ENCODE measurements at places on chromosomes 11 and 22.

GRCh38 chr11:76025068-76025467, 181.2 kb downstream of the WNT11 start:
- DNase-seq, result no peak

GRCh38 chr22:24407278-24407665, 20.1 kb upstream of the ADORA2A start:
- DNase-seq, result no peak

DNA sequence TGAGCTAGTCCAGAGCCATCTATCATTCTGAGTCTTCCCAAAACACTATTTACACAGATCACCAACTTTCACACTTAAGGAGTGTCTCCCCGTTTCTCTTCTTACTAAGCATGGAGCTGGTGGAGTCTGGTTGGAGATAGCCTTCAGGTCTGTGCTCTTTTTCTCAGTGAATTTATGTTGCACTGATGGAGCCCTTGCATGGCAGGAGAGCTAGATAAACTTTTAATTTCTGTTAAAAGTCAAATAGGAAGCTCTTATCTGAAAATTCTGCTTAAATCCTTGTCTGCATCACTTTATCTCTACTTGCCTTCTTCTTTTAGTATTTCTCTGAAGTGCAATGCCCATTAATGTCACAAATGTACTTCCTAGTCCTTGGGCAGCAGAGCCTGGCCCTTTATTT, 63.4 kb downstream of the ST3GAL4 start:
- DNase-seq, result no peak

DNA sequence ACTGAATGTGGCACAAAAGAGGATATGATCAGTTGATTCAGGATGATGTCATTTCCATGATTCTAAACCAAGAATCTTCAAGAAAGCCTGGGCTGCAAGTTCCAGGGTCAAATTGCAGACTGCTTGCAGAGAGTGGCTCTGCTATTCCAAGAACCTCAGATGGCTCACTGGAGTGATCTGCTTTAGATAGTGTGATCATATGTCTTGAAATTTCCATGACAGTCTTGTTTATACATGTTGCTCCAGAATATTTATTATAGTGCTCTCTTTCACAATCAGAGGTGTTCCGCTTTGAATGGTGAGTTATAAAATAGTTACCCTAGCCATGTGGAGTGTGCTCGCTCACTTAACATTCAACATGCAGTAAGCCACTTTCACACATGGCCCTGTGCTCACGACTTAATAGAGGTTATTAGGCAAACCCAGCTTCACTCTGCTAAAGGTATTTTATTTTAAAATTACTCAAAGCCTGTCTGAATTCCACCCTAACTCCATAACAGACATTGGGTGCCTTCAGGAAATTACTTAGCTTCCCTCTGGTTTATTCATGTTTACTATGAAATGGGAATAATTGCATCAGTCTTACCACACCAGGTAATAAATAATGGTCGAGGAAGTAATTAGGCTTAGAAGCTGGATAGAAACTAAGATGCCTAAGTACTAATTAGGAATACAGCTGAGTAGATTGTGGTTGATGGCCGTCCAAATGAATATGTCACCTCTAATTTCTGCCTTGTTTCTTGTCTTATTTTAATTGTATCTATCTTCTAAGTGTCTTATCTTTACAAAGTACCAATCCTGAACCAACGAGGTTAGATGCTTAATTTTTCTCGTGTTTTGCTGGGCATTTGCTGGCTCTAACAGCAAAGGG, 187.9 kb downstream of the ETS1 start:
- no peak for DNase-seq

- DNase-seq, result no peak
Observed at GRCh38 chr11:16093889-16094653, 262.3 kb downstream of the SOX6 start.

DNA sequence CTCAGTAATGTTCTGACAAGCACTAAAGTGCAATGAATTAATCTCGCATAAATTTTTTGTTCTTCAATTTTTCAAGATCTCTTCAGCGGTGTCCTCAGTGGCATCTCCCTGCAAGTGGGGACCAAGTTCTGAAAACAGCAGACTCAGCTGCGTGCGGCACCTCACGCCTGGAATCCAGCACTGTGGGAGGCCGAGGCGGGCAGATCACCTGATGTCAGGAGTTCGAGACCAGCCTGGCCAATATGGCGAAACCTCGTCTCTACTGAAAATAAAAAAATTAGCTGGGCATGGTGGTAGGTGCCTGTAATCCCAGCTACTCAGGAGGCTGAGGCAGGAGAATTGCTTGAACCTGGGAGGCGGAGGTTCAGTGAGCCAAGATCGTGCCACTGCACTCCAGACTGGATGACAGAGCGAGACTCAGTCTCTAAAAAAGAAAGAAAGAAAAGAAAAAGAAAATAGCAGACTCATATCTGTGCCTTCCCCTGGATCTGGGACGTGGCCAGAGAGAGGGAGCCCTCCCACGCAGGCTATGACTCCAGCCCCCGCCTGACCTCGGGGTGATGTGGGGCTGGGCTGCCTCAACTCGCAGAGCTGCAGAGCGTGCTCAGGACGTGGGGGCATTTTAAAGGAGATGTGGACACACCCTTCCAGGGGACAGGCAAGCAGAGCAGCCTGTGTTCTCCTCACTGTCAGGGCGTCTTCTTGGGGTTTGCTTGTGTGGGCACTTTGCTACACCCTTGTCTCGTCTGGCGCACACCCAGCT, 346.6 kb downstream of the BRD1 start:
- no peak for DNase-seq

DNA sequence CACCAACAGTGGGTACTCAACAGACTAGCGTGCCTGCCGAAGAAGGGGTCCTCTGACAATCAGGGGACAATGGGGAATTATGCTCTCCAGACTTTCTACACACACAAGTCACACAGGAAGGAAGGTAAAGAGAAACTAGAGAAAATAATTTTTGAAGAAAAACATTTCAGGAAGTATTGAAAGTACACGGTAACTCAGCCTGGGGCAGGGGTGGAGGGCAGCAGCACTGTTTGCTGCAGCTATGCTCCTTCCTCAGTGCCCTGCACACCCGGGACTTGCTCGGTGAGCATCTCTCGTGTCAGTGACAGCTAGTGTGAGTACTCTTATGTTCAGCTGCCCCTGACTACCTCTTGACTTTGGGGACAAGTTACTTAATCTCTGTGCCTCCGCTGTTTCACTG, 18.0 kb upstream of the APOA1 start:
- no peak for DNase-seq

- no peak for DNase-seq
Observed at GRCh38 chr22:47625531-47626427, 863.3 kb downstream of the TBC1D22A start.

DNA sequence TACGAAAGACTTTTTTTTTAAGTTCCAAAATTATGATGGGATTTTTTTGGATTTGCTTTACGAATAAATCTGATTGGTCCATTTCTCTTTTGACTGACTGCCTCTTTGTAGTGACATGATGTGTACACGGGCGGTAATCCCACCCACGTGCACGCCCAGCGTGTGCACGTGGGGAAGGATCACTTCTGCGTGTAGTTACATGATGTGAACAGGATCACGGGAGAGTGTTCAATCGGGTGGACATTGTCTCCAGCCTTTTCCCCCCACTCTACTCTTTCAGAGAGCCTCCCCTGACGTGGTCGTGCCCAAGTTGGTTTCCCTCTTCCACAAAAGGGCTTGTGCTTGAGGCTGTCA, 43.1 kb downstream of the KCNC1 start:
- DNase-seq, result no peak

- DNase-seq, result peak; percentile 51
Observed at GRCh38 chr22:37021710-37022482, 2.4 kb downstream of the MPST start.

DNA sequence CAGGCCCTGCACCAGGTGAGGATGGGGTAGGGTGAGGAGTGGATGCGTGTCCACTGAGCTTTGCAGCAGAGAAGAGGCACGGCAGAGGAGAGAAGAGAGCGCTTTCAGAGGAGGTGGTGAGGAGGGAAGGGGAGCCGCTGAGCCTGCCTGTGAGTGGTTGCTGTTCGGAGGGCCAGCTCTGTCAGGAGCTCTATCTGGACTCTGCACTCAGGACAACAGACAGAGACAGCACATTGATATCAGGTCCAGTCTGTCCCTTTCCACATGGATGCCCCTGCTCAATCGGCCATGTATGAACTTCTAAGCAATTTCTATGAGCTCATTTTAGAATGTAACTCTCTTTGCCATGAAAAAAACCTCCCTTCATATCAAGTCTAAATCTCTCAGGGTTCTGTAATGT, 158.6 kb downstream of the KIRREL3 start:
- no peak for DNase-seq

DNA sequence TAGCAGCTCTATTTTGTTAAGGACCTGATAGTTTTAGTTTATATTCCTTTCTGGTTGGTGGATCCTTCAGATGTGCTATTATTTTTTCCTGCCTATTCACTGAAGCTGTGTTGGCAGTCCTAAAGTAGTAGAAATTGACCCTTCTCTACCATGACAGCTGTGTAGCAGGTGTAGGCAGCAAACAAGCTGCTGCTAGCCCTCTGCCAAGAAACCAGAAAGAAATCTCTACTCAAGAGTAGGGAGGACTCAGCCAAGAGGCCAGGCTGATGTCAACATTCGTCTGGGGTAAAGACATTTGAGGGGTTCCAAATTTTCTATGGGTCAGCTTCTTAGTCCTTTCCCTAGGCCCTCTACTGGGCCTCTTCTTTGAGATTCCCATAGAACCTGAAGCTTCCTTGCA, 51.2 kb downstream of the CSTF3 start:
- no peak for DNase-seq

DNA sequence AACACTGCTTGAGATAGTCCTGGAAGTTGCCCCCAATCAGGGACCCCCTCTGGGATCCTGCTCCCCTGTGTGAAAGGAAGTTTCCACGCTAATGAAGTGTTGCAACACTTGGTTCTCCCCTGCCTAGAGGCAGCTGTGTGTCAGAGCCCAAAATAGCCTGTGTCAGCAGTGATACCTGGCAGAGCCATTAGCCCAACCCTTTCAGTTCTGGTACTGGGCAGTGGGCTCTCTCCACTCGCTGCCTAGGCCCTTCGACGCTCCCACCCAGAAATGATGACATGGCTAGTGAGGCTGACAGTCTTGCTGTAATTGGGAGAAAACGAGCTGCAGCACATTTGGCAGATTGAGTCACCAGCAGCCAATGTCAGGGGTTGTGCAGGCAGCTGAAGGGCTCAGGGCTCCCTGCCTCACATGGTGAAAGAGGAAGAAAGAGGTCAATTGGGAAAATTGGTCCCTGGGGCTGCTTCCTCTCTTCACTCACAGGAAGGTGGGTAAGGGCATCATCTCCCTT, 1.4 kb upstream of the NXF1 start:
- no peak for DNase-seq

DNA sequence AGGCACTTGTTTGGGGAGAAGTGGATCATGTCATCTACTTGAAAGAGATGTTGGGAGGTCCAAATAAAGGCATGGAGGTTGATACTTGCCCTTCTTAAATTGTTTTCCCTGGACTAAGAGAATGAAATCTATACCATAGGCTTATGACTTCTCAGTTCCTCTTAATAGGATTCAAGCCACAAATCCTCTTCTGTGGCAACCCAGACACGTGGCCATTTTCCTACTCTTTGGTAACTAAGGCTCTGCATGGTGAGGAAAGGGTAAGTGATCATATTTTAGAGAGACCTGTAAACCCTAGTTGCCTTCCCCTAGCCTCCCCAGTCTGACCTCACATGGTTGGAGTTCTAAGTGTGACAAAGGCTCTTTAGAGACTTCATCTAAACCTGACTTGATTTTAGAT, 72.9 kb upstream of the CD44 start:
- DNase-seq, result no peak

- DNase-seq, result no peak
Observed at GRCh38 chr11:104813532-104813931, 84.7 kb downstream of the CASP12 start.

DNA sequence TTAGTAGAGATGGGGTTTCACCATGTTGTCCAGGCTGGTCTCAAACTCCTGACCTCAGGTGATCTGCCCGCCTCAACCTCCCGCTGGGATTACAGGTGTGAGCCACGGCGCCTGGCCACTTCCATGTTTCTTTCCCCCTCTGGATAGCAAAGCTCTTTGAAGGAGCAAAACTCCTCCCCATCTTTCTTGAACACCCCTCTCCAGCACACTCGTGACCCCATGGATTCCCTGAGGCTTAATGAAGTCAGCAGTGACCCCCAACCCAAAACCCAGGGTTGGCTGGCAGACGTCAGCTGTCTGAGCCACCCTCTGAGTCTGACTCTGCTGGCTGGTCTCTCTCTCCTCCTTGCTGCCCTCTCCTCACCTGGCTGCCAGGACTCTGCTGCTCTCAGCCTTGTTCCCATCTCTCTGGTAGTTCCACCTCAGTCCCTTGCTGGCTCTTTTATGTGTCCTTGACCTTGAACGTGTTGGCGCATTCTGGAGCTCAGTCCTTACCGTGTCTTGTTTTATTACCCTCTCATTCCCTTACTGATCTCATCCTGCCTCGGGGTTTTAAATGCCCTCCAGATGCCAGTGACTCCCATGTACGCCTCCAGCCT, 44.5 kb downstream of the PARVG start:
- DNase-seq, result no peak

- DNase-seq, result no peak
Observed at GRCh38 chr11:64935359-64936081, at the start of gene GPHA2. Gene GPHA2 (minus strand): TSS chr11:64935893. CDS start chr11:64935460, 433 bp downstream.

GRCh38 chr11:6298605-6299004, 21.7 kb downstream of the CAVIN3 start:
- no peak for DNase-seq

DNA sequence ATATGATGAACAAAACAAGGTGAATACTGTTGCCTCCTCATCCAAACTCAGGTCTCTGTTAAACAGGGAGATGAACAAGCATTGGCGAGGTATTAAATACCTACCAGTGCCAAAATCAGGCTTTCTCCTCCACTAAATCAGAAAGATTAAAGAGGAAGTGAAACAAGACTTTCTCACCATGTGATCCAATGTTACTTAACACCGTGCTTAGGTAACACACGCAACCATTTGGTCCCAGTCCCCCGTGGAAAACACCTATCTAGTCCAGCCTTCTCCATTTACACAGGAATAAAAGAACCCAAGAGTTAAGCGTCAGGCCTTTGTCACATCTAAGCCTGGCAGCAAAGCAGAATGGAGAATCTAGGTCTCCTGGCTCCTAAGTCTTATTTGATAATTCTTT, 34.5 kb downstream of the TENM4 start:
- DNase-seq, result no peak

DNA sequence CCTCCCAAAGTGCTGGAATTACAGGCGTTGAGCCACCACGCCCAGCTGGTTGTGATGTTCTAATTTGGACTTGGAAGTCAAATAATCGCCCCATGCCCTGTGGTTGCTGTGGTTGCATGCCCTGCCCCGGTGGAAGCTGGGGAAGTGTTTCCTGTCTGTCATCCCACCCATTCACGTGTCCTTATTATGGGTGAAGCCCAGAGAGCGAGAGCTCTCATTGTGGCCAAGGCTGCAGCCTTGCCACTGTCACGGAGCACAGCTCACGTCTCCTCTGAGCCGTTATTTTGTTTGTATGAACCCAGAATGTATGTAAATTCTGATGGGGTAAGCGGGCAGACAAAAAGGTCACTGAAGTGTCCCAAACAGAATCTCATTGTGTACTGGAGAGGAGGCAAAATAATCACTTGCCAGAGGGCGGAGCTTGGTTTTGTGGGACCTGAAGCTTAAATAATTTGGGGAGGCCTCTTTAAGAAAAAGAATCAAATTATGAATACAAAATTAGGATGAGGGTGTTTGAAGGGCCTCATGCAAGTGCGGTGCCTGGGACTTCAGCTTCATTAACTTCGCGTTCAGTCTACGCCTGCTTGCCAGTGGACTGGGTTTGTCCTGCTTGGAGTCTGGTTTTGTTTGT, 25.8 kb upstream of the TREH start:
- DNase-seq, result peak; percentile 48

Data from effector memory CD8-positive, alpha-beta T cell (primary cell).